ENCODE measurements at places on chromosomes 5 and 9.

DNA sequence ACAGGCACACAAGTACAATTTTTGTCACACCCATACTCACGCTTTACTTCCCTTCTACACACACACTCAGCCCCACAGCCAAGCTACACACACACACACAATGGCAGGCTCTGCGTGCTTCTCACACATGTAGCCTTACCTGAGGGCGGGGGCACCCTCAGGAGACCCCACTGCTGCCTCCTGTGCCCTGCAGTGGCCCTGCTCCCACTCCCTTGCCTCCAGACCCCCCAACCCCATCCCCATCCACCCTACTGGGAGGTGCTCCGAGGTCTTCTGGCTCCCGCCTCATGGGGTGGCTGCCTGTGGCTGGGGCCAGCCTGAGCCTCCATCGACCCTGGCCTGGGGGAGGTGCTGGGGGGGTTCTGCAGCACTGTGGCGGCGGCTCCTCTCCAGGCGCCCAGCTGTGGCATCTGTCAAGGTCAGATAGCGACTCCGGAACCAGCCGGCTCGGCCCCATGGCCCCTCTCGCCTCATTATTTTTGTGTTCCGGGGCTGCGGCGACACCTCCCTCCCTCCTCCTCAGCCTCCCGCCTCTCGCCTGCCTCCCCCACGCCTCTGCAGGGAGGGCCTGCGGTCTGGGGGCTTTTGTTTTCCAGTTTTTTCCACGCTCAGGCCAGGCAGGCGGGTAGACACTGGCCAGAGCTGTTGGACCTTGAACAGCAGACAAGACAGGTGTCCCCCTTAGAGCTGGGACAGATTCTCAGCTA lies 21.7 kb downstream of the CXXC5 start:
- DNase-seq, result no peak

DNA sequence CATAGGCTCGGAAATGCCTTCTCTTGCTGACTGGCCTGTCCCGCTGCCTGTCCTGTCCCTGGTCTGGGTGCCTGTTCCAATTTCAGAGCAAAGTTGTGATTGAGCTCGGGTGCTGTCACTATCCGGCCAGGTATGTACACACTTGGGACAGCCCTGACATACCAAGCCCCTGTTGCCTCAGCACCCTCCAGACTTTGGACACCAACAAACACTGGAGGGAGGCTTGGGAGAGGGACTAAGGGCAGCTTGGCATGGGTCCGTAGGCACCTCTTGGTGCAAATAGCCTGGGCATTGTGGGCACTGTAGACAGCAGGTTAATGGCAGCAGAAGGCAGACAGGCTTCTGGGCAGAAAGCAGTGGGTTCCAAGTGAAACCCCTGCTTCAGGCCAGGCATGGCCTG lies 86.3 kb upstream of the SEMA6A start:
- no peak for DNase-seq

DNA sequence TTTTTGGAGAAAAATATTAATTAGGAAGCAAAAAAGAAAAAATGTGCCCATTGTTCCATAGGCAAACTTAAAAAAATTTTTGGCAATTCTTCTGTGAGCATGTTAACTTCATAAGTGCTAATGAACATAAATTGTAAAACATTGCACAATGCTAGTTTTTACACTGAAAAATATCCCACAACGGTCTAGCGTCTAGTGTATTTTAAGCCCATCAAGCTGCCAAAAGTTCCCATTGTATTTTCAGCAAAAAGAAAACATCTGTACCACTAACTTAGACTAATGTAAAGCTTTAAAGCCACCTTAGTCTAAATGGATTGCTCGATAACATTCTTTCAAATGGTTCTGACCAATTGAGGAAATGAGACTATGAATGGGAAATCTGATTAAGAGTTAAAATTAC lies 2.8 kb downstream of the NR6A1 start:
- DNase-seq, result no peak

DNA sequence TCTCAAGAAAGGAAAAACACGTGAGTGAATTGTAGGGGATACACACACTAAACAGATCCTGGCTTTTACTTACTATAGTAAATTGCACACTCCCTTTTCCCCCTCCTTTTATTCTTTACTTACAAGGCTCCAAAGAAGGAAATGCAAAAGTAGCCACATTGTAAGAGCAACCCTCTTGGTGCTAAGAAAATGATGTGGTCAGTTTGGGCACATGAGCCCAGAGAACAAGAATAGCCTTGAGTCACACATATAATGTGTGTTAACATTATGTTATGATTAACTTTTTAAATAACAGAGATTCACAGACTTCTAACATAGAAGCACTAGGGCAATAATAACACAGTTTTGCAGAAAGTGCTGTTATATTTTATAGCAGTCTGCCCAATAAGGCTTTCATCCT lies 48.5 kb downstream of the PCSK5 start:
- DNase-seq, result no peak

GRCh38 chr9:131854334-131854733 lies 114.5 kb upstream of the RAPGEF1 start:
- DNase-seq, result no peak

GRCh38 chr5:176167800-176168199 lies 70.4 kb upstream of the SIMC1 start:
- DNase-seq, result no peak

DNA sequence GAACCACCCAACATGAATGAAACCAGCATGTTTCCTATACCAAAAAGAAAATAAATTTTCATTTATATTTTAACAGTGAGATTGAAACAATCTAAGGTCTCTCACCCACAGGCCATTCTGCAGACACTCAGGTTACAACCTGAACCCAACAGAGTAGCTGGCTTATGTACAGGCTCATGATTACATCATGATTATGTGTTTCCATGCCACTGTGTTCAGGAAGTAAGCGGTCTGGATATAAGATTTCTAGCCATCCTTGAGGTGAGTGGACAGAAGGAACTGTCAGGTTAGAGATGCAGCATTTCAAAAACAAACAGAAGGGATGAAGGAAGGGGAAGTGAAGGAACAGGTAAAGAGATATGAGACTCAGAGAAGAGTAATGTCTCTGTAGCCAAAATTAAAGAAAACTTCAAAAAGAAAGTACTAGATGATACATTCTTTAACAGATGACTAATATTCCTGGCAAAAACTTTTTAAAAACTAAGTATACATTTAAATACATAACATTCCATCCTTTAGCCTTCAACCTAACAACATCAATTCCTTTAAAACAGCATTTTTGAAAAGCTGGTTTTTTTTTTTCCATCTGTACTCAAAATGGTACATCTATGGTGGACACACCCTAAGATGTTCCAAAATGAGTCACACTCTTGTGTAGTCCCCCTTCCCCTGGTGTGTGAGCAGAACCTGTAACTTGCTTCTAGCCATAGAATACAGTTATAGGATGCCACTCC lies 119.8 kb downstream of the LPAR1 start:
- DNase-seq, result no peak

DNA sequence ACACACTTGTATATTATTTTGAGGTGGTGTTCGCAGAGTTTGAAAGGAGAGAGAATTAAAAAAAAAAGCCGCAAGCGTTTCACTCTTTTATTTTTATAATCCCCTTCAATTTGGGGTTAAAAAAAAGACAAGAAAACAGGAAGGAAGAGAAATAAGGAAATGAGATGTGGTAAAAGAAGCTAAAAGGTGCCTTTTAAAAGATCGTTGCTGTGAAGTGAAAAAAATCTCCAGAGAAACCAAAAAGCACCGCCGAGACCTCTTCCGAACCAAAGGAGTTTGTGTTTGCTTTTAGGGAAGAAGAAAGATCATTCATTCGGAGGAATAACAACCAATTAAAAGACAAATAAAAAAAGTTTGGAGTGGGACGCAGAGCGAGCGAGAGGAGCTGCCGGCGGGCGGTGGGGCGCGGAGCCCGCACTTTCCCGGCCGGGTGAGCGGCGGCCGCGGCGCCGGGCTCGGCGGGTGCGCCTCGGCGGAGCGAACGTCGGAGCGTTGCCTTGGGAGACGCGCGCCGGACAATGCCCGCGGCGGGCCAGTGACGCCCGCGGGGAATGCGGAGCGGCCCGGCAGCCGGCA lies 355 bp downstream of the TLE4 start:
- no peak for DNase-seq

- peak; percentile 28 for DNase-seq
These were observed 7.3 kb upstream of the FOXB2 start for GRCh38 chr9:77011973-77012821.

DNA sequence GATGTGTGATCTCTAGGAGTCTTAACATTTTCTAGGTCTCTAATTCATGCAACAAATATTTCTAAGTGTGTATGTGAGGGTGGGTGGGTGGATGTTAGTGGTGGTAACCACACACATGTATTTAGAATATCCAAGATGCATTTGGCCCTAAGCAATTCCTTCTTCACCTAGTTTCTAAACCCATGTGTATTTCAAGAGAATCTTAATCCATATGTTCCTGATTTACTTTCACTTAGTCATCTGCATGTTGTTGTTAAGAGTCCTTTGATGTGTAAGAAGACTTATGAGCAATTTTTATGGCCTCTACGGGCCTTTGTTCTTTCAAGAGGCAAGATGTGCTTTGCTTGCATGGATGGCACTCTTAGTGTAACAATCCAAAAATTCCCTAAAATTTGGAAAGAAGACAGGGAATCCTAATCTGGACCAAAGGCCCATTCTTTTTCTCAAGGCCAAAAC lies 282.6 kb downstream of the SPATA31D1 start:
- no peak for DNase-seq

DNA sequence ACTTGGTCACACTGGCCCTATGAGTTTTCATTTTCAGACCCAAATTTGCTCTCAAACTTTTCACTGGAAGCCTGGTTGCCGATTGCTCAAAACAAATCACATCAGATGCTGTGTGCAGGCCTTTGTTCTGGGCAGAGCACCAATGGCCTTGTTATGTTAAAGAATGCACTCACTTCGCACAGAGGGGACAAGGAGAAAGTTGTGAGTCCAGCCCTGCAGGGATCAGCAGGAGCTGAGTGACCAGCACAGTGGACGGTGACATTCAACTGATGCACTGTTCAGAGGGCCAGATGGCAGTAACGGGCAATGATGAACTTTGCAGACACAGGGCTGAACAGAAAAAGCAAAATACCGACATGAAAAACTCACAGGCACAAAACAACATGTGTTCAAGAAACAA lies 86.1 kb downstream of the BARX1 start:
- no peak for DNase-seq

GRCh38 chr5:149838881-149839739 lies 105.5 kb downstream of the PDE6A start:
- DNase-seq, result no peak

GRCh38 chr5:107888541-107888940 lies 217.8 kb upstream of the EFNA5 start:
- no peak for DNase-seq

GRCh38 chr5:129174480-129174879 lies 79.9 kb downstream of the ISOC1 start:
- no peak for DNase-seq

- no peak for DNase-seq
These were observed 13.8 kb upstream of the PLEKHG4B start for GRCh38 chr5:77957-78804.

GRCh38 chr9:77848404-77848803 lies 183.2 kb downstream of the GNAQ start:
- DNase-seq, result no peak

DNA sequence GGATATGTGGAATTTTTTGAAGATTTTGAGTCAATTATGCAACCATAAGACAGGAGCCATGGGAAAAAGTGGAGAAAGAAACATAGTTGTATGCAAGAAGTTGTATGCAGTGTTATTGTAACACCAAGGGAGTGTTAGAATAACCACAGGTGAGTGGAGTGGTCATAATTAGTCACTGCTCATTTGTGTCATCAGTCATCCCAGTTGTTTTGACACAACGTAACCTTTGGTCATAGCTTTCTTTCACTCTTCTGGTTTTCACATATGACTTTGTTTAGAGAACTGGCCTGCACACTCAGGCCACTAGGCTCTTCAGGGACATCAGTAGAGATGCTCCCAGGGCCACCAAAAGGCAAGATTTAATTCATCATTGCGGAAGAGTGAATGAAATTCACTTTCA lies 158.7 kb upstream of the HMHB1 start:
- DNase-seq, result no peak

- DNase-seq, result no peak
These were observed 187.1 kb upstream of the SPEF2 start for GRCh38 chr5:35430381-35431162.

DNA sequence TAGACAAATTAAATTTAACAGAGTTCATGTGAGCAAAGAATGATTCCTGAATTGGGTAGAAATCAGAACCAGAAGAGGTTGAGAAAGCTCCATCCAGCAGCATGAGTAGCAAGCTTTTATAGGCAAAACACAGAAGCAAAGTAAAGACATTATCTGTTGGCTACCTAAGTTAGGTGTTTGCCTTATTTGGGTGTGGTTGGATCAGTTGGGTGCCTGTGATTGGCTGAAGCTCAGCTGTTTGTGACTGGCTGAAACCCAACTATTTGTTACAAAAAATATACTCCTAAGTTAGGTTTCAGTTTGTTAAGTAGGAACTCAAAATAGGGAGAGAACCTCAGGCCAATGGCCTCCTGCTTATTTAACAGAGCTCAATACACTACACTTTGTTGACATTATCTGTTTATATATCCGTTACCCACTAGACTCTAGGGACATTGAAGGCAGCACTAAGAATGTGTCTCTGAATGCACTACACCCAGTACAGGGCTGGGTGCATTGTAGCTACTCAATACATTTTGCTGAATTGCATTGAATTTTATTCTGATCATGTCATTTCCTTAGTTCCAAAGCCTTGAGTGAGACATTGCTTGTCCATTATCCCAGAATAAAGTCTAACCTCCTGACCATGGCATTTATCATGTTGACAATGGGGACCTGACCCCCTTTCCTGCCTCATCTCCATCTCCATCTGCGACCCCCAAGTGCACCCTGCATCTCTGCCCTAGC lies 98.7 kb downstream of the CCDC192 start:
- DNase-seq, result no peak

GRCh38 chr5:94442991-94443390 lies 175.4 kb downstream of the KIAA0825 start:
- no peak for DNase-seq

DNA sequence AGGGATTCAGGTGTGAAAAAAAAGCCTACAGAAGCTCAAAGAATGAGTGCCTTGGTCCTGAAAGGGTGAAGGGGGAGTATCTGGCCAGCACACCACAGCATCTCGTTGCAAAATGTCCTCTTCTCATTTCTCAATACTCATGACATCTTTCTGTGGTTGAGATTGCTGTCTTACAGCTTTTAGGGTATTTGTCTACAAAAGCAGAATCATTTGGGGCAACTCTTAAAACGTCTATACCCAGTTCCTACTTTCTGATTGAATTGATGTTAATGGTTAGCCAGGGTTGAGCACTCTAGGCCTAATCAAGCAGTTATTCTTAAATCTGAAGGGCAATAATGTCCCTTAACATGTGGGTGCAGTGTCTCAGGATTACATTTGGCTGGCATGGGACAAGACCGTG lies 21.2 kb upstream of the PCSK5 start:
- DNase-seq, result no peak

GRCh38 chr9:114246558-114246957 lies 76.3 kb upstream of the ORM1 start:
- no peak for DNase-seq

DNA sequence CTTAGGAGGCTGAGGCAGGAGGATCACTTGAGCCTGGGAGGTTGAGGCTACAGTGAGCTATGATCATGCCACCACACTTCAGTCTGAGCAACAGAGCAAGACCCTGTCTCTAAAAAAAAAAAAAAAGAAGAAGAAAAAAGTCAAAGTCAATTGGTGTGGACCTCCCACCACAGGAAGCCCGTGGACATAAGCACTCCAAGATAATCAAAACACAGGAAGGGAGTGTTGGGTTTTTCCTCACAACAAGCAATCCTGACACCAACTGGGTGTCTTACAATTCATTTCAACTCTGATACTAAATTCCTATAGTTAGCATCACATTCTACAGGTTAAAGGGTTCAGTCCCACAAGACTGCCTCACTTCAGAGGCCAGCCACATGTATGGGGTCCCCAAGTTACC lies 70.7 kb downstream of the PDE6A start:
- DNase-seq, result no peak

- no peak for DNase-seq
These were observed 1.3 kb downstream of the OGN start for GRCh38 chr9:92402826-92403745.
